ENCODE measurements at places on chromosomes 1 and 21. TPM values are rescaled to one million over a fixed set of nuclear protein-coding genes. Genes with fewer than 3 reads are reported as not detected.

Gene KRTAP7-1
- total RNA-seq, result 3.4 TPM

Gene MARK1
- total RNA-seq, result 7.6 TPM

Gene C1QTNF12
- total RNA-seq, result 2.5 TPM

Gene OSCP1
- 10.4 TPM for total RNA-seq

Gene CR1
- total RNA-seq, result 3.8 TPM

- DNase-seq, result no peak
Measured at GRCh38 chr1:231731268-231731667, 104.7 kb downstream of the DISC1 start.

GRCh38 chr1:170303034-170303433 is 157.3 kb downstream of the NTMT2 start:
- DNase-seq, result no peak

GRCh38 chr1:206895837-206896242 is 1.4 kb upstream of the IL24 start:
- DNase-seq, result peak; percentile 24

DNA sequence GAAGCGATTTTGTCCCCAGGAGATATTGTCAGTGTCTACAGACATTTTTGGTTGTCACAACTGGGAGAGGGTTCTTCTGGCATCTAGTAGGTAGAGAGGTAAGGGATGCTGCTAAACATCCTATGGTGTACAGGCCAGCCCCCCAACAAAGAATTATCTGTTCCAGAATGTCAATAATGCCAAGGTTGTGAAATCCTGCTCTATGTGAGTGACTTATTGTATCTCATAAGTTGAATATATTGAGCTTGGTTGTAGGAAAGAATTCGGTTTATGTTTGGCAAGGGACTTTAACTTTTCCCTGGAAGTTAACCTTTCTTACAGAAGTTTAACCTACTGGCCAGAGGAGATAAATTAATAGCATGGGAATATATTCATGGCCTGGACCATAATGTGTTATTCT is 52.6 kb upstream of the ANGPTL1 start:
- no peak for DNase-seq

DNA sequence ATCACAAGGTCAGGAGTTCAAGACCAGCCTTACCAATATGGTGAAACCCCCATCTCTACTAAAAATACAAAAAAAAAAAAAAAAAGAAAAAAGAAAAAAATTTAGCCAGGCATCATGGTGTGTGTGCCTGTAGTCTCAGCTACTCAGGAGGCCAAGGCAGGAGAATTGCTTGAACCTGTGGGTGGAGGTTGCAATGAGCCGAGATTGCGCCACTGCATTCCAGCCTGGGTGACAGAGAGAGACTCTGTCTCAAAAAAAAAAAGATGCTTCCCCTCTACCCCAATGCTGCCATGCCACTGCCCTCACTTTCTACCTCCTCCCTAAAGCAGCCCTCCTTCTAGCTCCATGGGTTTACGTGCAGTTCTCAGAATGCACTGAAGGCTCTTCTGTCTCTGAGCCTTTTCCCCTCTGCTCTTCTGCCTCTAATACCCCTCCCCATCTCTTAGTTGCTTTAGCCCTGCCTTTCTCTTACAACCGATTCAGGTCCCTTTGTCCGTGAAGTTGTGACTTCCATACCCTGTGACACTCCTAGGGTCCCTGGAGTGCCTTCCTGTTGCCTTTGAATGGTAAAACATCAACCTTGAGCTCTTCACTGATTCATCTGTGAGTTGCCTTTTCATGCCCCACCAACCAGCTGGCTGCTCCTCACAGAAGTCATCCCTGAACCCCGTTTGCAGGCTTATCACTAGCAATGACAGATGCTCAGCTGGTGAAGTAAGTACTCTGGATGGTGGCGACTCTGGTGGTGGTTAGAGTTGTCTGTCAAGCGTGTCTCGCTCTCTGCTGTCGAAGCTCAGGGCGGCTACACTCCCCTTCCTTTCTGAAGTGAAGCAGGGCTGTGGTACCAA is 234.9 kb downstream of the RHOU start:
- no peak for DNase-seq

DNA sequence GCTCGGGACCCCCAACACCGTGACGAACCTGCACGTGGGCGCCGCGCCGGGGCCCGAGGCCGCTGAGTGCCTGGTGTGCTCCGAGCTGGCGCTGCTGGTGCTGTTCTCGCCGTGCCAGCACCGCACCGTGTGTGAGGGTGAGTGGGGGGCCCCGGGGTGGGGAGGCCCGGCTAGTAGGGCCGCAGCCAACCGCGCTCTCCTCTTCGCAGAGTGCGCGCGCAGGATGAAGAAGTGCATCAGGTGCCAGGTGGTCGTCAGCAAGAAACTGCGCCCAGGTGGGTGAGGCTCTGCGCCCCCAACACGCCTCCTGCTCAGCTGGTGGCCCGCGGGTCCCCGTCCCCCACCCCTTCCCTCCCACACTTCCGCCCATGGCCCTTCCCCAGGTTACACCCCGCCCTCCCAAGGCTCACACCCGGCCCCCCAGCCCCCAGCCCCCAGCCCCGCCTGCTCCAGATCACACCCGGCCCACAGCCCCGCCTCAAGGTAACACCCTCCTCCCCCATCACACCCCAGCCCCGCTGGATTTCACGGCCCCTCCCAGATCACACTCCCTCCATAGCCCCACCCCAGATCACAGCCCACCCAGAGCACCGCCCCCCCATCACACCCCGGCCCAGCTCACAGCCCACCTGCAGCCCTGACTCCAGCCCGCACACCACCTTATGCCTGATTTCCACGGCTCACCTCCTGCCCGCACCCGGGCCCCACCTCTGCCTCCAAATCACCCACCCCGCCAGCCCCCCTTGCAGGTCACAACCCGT is 2.4 kb upstream of the MMP23B start:
- DNase-seq, result no peak

- peak; percentile 38 for DNase-seq
Measured at GRCh38 chr1:31764312-31765040, at the start of gene ADGRB2. Gene ADGRB2 (minus strand): TSS chr1:31764340. CDS start chr1:31757221, 7,119 bp downstream.

DNA sequence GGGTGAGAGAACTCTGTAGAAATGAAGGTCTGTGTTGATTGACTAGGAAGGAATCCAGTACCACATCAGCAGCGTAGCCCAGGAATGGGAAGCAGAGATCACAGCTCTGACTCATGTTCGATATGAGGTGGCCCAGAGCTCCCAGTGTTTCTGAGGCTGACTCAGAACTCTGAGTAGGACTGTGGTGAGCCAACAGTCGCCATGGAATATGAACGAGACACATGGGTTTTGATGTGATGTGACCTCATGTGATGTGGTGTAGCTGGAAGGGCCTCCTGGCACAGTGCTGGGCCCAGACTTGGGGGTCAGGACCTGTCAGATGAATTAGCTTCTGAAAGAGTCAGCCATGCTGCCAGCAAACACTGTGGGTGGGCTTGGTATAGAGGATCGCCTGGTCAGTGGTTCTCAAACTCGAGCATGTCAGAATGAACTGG is 237.0 kb downstream of the MRPL39 start:
- no peak for DNase-seq

Data from skin of body (tissue), 3 donors.